ENCODE measurements at places on chromosomes 2 and 18. TPM values are rescaled to one million over a fixed set of nuclear protein-coding genes. Genes with fewer than 3 reads are reported as not detected.

ARHGAP28 gene
- 23.7 TPM for total RNA-seq

CCDC68 gene
- total RNA-seq, result 44.8 TPM

ALPI gene
- not detected for total RNA-seq

DNA sequence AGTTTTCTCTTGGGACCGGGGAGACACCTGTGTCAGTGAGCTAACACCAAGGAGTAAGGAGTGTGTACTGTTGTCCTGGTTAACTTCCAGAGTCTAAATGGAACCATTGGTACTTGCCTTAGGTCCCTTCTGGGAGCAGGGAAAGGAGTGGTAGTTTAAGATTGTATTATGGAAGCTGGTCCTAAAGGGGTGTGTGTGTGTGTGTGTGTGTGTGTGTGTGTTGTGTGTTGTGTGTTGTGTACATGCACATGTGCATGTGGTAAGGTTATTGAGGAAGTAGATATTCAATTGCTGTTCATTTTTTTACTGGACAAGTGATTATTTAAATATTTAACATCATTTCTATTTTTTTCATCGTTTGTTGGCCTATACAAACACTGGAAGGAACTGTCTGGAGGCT is 1.4 kb downstream of the APLF start:
- DNase-seq, result no peak

GRCh38 chr2:177338177-177338721 is 54.3 kb upstream of the AGPS start:
- no peak for DNase-seq

GRCh38 chr2:148255929-148256328 is 235.0 kb downstream of the MBD5 start:
- no peak for DNase-seq

GRCh38 chr2:200158647-200159356 is 147.7 kb upstream of the SPATS2L start:
- no peak for DNase-seq

- no peak for DNase-seq
These were observed 105.0 kb downstream of the LTBP1 start for GRCh38 chr2:33051586-33052360.

Data from omental fat pad (tissue), 4 donors.